ENCODE measurements at places on chromosomes 5 and 9. TPM values are rescaled to one million over a fixed set of nuclear protein-coding genes. Genes with fewer than 3 reads are reported as not detected.

OXCT1 gene
- total RNA-seq: 59.3 TPM

ADGRV1 gene
- not detected for total RNA-seq

FABP6 gene
- not detected for total RNA-seq

MEIKIN gene
- not detected for total RNA-seq

F2RL1 gene
- 2.2 TPM for total RNA-seq

CDKN2AIPNL gene
- 31.3 TPM for total RNA-seq

ZFP2 gene
- total RNA-seq: 0.26 TPM

ZNF462 gene
- not detected for total RNA-seq

SPATA31A3 gene
- total RNA-seq: not detected

AGXT2 gene
- total RNA-seq: not detected

PTGER4 gene
- 45.8 TPM for total RNA-seq

C9 gene
- total RNA-seq: not detected

CORO2A gene
- total RNA-seq: 9.2 TPM

HNRNPA0 gene
- 31.3 TPM for total RNA-seq

PLAC8L1 gene
- total RNA-seq: 0.42 TPM

IL7R gene
- total RNA-seq: 45.4 TPM

IL33 gene
- total RNA-seq: not detected

FOXD4 gene
- total RNA-seq: not detected

SPINK13 gene
- total RNA-seq: not detected

TAF11L7 gene
- not detected for total RNA-seq

HEMGN gene
- 1.6 TPM for total RNA-seq

ENC1 gene
- total RNA-seq: 0.50 TPM

CHMP5 gene
- total RNA-seq: 85.5 TPM

MAPK9 gene
- 44.6 TPM for total RNA-seq

IL5 gene
- not detected for total RNA-seq

TEK gene
- total RNA-seq: not detected

PCDHB10 gene
- total RNA-seq: not detected

SNCAIP gene
- total RNA-seq: not detected

HNRNPAB gene
- total RNA-seq: 336 TPM

CDKN2A gene
- 39.7 TPM for total RNA-seq

PROB1 gene
- 5.2 TPM for total RNA-seq

CARTPT gene
- not detected for total RNA-seq

IL9 gene
- total RNA-seq: not detected

IGFBPL1 gene
- total RNA-seq: not detected

EIF4EBP3 gene
- total RNA-seq: 7.4 TPM

CTXN3 gene
- not detected for total RNA-seq

KCNT1 gene
- not detected for total RNA-seq

SLC12A7 gene
- 101 TPM for total RNA-seq

FGF1 gene
- not detected for total RNA-seq

GRIN3A gene
- total RNA-seq: not detected

CIZ1 gene
- 127 TPM for total RNA-seq

FGD3 gene
- total RNA-seq: 104 TPM

GABRA6 gene
- not detected for total RNA-seq
